ENCODE measurements at places on chromosomes 1 and 21. TPM values are rescaled to one million over a fixed set of nuclear protein-coding genes. Genes with fewer than 3 reads are reported as not detected.

Gene SCMH1
- polyA plus RNA-seq = 10.4 TPM

Gene GPR3
- 0.05 TPM for polyA plus RNA-seq

Gene CAMK1G
- polyA plus RNA-seq = 0.76 TPM

Gene THBS3
- 27.7 TPM for polyA plus RNA-seq

Gene MYCL
- 1.2 TPM for polyA plus RNA-seq

Gene BRINP3
- not detected for polyA plus RNA-seq

Gene ALX3
- polyA plus RNA-seq = 0.12 TPM

DNA sequence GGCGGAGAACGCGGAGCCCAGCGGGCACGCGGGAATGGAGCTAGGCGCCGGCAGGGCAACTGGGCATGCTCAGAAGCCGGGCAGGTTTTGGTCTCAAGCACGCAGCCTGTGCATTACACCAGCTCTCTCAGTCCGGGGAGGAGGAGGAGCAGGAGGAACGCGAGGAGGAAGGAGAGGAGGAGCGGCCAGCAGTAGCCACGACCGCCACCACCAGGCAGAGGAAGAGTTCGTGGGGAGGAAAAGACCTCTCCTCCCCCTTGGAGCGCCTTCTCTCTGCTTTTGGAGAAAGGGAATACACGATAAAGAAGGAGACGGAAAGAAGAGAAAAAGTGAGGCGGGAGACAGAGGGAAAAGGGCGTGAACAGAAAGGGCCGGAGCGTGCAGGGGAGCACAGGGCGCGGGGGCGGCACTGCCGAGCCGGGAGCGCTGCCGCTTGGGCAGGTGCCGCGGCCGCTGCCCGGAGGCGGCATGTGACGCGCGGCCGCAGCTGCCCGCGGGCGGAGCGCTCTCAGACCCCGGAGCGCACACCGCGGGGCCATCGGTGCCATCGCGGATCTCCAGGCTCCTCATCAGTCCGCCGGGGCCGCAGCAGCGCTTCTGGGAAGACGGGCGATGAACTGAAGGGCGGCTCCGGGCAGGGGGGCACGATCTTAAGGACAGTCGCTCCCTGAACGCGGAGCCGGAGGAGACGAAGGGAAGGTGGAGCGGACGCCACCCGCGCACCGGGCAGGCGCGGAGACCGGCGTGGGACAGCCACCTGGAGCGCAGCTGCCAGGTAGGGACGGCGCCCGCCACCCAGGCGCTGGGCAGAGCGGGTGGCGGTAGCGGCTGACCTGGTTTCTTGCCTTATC lies at the start of gene CHRM3:
Gene CHRM3 (plus strand): TSS at position 116 of the 851 bp plus-strand sequence. CDS start 520,884 bp downstream, outside the sequence.
- DNase-seq = no peak

DNA sequence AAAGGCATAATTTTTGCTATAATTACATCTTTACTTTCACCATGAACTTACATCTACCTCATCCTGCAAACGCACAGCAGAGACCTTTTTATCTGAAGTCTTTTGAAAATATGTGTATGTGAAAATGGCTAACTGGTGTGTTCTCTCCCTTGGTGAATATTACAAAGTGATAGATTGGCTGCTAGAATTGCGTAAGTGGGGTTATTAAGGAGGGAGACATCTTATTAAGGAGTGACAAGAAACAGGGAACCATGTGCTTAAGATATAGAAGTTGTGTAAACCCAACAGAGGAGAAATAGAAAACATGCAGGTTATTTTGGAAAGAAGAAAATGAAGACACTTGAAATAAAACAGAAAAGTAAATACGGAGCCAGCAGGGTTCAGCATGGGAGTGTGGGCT lies 7.8 kb downstream of the KCNJ15 start:
- DNase-seq = no peak

- no peak for DNase-seq
Measured at GRCh38 chr1:153336650-153337049, 12.0 kb downstream of the PGLYRP4 start.

GRCh38 chr1:151991663-151992302 lies 1.9 kb downstream of the S100A10 start:
- no peak for DNase-seq

GRCh38 chr1:216032961-216033614 lies 390.2 kb downstream of the USH2A start:
- DNase-seq = no peak

- no peak for DNase-seq
Measured at GRCh38 chr1:118862755-118863154, 125.4 kb downstream of the TBX15 start.

DNA sequence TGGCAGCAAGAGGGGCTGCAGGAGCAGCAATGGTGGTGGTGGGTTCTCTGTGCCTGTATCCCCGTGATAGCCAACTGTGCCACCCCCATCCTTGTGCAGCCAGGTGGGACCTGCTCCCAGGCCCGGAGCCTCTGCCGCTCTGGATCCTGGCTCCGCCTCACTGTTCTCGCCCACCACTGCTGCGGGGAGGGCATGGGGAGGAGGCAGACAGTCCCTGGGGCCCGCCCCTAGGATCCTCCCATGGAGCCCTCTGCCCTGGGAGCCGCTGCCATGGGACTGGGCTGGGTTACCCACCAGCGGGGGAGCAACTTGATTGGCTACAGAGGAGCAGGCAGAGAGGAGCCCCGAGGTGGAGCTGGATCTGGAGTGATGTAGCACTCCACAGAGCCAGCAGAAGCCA lies 31.6 kb downstream of the CD1D start:
- no peak for DNase-seq

DNA sequence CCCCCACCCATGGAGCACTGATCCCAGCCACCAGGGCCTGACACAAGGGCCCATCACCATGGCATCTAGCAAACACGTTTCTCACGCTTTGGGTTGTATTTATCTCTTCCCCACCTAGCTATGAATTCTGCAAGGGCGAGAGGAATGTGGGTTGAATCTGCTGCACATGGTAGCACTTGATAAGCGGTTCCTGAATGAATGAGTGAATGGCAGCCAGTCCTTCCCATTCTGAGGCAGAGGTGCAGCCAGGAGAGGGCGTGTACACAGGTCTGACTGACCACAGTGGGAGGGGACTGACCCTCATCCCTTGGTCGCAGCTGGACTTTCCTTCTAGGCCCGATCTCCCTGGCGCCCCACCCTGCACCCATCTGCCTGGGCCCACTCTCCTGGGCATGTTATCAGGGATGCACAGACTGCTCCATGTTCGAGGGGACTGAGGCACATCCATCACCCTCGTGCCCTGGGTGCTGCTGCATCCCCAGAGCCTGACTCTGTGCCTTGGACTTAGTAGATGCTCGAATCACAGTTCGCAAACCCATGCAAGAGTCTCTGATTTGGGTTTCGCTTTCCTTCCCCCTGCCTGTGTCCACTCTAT lies 1.0 kb downstream of the RD3 start:
- peak; percentile 33 for DNase-seq

GRCh38 chr1:7474786-7475502 lies 296.2 kb upstream of the VAMP3 start:
- DNase-seq = no peak

DNA sequence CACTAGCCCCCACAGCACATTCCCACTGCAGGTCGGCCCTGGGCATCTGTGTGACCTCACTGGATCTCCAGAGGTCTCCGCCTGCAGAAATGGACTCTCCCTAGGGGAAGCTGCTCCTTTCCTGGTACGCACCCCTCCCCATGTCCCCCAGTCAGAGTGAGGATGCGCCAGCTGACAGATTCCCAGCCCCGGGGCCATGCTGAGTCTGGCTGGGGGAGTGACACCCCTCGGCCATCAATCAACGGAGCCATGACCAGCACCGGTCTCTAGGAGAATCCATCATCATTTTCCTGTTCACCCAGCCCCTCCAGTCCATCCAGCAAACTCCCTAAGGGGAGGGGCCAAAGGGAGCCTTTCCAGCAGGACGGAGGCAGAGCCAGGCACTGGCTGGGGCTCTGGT lies 68.7 kb upstream of the PAX7 start:
- no peak for DNase-seq

DNA sequence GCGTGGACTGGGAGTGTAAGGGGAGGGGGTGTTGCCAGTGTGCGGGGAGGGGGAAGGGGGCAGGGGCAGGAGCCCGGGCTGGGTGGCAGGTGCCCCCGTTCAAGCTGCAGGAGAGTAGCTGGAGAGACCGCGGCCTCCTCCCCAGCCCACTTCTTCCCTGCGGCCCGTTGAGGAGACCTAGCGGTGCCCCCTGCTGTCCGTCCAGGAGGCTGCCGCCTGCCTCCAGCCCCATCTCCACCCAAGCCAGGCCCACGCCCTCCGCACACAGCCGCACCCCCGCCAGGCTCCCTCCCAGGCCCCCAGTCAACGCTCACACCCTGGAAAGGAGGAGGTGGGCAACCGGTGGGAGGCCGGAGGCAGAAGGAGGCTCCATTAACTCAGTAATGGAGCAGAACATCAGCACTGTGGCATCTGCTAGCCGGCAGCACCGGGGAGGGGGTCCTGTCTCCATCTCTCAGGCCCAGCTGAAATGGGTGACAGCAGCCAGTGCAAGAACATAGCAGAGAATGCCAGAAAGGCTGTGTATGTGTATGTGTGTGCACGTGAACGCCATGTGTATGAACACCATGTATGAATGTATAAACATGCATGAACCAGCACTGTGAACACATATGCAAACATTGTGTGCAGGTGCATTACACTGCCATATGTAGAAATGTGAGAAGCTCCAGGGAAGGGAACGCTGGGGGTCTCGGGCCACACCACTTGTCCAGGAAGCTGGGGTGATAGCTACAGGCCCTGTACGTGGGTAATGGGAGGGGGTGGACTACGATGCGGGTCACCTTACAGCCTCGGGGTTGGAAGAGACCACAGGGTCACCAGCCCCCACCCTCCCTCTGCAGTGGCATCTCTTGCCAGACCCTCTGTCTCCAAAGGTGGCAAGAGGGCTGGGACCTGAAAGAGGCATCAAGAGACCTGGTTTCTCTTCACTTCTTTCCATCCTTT lies 84.6 kb downstream of the SYT2 start:
- DNase-seq = peak; percentile 92

GRCh38 chr1:203086992-203087763 lies 1.4 kb upstream of the MYOG start:
- no peak for DNase-seq

DNA sequence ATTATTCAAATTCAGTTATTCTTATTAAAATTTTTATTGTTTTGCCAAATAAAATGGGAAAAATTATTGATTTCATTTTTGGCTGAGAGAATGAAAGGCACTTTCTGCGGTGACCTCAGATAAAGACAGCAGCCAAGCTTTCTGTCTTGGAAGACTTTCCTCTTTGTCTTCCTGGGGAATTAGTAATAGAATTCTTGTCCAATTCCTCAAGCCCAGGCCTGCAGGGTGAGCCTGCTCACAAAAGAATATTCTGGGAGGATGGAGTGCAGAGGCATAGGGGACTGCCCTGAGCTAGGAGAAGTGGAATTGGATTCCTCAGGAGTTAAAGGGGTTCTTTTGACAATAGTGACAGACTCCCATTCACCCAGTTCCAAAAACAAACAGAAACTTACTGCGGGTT lies 614.5 kb upstream of the ADGRL2 start:
- DNase-seq = no peak

DNA sequence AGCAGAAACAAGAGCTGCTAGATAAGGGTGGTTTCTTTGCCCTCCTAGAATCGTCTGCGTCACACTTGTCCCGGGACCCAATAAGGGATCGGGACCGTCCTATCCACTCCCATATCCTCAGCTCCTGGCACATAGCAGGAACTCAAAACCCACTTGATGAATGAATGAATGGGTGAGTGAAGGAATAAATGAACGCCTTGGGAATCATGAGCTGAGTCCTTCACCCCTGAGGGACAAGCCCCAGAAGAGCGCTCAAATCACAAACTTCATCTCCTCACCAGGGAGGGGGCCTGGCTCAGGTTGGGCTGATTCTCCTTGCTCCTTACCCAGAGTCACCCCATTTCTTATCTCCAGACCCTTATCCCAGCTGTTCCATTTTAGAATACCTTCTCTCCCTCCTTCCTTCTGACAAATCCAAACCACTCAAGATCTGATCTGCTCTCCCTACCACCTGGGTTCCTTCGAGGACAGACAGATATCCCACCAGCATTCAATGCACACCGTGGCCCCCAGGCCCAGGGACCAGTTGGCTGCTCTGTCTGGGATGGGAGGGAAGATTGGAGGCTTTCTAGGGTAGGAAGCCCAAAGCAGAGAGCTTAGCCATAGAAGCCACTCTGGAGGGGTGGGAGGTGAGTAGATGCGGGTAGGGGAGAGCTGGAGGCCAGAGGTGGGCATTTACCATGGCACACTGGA lies 643 bp upstream of the MOB3C start:
- no peak for DNase-seq

GRCh38 chr1:109350655-109351054 lies 43.8 kb upstream of the MYBPHL start:
- DNase-seq = no peak

DNA sequence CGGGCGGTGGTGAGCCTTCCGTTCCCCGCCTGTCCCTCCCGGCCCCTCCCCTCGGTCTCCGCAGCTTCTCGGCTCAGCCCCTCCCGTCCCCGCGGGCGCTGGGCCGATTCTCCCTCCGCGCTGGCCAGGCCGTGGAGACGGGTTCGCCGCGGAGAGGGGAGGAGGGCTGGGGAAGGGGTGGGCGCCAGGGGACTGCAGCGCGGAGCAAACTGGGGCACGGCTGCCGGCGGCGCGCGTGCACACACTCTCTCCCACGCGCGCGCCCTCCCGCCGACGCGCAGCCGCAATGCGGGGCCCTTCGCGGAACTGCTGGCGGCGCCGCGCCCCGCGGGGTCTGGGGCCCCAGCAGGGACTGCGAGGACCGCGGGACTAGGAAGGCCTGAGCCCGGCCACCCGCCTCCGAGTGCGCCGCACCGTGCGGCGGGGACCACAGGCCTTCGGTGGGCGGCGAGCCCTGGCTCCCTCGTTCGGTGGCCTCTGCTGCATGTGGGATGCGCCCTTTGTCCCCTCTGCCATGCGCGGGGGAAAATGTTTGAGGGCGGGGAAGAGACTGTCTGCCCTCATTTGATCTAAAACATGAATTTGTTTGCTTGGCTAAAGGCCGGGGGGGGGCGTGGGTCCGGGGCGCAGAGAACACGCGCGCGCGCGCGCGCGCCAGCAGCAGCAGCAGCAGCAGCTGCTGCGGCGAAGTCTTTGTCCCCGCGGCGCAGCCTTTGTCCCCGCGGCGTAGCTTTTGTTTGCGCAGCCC lies 90.7 kb upstream of the VAMP3 start:
- peak; percentile 86 for DNase-seq

GRCh38 chr1:226350519-226350865 lies 41.5 kb upstream of the LIN9 start:
- no peak for DNase-seq

GRCh38 chr21:15279482-15279881 lies 214.7 kb upstream of the NRIP1 start:
- no peak for DNase-seq

- no peak for DNase-seq
Measured at GRCh38 chr1:29736582-29737188, 500.4 kb downstream of the PTPRU start.

DNA sequence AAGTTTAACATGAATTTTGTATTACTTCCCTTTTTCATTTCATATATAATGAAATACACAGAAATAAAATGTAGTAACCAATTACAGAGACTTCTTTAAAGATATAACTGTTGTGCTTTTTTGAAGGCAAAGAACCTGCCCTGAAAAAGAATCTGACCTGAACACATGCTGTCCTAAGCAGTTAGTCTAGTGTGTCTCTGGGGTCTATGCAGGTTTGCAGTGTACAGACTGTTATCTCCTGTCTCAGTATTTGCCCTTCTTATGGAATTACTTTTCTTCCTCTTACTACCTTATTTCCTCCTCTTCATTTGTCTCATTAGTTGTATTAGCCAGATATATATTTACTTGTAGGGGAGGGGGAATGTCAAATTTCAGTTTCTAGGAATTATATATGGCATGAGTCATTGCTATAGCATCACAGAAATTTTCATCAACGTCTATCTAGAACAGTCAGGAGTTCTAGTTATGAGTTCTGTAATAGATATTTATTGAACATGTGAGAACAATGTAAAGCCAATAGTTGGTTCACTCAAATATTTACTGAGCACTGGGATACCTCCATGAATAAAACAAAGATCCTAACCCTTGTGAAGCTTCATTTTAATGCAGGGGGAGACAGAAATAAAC lies 28.4 kb upstream of the PLEKHO1 start:
- DNase-seq = no peak

Data from spleen (tissue), 13 donors.